ENCODE measurements at places on chromosomes 3 and 15. TPM values are rescaled to one million over a fixed set of nuclear protein-coding genes. Genes with fewer than 3 reads are reported as not detected.

DNA sequence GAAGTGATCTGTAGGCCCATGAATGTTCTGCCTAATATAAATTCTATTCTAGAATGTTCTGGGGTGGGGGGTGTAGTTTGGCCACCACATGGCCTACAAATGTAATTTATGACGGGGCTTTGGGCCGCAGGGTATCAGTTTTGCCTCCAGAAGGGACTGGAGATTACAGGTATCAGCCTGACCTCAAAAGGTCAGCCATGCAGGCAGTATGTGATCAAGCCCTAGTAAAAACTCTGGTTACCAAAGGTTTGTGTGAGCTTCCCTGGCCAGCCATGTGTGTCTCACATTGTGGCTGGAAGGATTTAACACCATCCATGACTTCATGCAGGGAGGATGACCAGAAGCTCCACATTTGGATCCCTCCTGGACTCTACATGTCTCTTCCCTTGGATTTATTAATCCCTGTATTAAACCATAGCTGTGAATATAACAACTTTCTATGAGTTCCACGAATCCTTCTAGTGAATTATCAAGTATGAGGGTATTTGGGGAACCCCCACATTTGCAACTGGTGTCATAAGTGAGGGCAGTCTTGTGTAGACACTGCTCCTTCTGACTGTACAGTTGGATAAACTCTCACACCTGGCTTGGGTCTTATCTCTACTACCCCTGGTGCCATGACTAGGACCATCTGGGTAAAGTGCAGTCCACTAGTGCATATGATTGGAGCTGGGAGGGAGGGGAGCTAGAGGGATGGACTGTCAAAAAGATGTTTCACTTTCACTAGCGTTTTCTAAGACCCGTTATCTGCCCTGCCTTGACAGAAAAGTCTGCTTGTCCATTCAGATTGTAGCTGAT is 50.0 kb upstream of the RFX7 start:
- no peak for DNase-seq

DNA sequence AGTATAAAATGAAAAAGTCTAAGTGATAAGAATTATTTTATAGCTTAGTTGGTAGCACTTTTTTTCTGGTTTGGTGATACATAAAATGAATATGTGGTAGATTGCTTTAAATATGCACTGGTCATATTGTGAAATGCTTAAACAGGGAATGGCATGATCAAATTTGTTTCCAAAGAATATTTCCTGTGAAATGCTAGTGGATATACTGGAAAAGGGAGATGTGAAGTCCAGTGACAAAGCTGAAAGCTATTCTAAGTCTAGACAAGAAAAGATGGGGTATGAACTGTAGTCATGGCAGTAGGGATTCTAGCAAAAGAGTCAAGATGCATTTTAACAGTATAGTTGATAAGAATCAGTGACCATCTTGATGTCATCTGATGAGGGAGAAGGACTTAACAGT is 98.9 kb upstream of the MME start:
- no peak for DNase-seq

DNA sequence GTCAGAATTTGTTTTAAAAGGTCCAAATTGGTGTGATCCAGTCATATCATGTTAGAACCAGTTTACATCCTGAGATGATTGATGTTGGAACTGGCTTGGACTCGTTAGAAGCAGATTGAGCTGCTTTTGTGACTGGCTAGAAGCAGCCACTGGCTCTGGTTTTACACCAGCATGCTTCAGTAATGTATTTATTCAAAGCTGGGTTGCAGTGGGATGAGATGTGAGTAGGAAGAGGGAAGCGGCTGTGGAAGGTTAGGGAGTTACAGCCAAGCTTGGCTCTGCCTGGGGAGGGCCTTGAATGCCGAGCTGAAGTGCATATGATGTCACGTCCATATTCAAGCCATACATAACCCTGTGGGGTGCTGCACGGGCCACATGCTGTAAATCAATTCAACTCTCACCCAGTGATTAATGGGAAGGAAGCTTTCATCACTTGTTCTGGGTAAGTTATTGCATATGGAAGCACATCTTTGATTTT is 104.0 kb upstream of the SMAD3 start:
- DNase-seq, result no peak

GRCh38 chr3:157445857-157446256 is 9.2 kb downstream of the PTX3 start:
- DNase-seq, result no peak

DNA sequence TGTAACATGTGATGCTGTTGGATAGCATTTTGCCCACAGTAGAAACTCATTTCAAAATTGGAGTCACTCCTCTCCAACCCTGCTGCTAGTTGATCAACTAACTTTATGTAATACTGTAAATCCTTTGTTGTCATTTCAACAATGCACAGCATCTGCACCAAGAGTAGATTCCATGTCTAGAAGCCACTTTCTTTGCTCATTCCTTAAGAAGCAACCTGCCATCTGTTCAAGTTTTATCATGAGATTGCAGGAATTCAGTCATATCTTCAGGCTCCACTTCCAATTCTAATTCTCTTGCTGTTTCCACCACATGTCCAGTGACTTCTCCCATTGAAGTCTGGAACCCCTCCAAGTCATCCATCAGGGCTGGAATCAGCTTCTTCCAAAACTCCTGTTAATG is 42.9 kb downstream of the AKAP13 start:
- DNase-seq, result no peak

Gene FAM81A
- polyA plus RNA-seq, result 7.2 TPM

DNA sequence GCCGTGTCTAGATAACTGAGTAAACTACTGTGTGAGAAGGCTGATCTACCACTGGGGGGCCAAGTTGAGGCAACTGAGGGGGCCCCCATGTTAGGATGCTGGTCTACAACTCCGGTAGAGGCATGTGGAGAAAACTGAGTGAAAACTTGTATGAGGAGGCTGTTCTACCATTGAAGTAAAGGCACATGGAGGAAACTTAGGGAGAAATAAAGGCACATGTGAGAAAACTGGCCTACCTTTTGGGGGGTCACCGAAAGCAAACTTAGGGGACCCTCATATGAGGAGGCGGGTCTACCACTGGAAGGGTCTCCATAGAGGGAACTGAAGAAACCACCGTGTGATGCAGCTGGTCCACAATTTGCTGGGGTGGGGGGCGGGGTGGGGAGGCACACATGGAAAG is 155.2 kb downstream of the FBLN2 start:
- DNase-seq, result no peak

Gene PCSK6
- polyA plus RNA-seq, result 0.66 TPM

Gene BTLA
- polyA plus RNA-seq, result 75.7 TPM

DNA sequence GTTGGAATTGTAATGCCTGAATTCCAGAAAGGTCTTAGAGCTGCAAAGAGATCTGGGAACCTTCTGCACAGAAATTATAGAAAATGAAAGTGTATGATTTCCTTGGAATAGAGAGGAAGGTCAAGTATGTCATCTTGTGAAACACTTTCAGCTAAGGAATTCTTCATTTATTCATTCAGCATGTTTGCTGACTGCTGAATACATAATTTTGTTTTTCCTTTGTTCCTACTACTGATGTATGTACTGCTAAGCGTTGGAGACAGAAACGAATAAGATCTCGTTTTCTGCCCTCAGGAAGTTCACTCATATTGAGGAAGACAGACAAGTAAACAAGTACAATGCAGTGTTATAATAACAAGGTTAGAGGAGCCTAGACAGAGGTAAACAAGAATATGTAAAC is 14.3 kb upstream of the IL20RB start:
- no peak for DNase-seq

- no peak for DNase-seq
Measured at GRCh38 chr15:23038726-23039142, 635 bp downstream of the TUBGCP5 start.

DNA sequence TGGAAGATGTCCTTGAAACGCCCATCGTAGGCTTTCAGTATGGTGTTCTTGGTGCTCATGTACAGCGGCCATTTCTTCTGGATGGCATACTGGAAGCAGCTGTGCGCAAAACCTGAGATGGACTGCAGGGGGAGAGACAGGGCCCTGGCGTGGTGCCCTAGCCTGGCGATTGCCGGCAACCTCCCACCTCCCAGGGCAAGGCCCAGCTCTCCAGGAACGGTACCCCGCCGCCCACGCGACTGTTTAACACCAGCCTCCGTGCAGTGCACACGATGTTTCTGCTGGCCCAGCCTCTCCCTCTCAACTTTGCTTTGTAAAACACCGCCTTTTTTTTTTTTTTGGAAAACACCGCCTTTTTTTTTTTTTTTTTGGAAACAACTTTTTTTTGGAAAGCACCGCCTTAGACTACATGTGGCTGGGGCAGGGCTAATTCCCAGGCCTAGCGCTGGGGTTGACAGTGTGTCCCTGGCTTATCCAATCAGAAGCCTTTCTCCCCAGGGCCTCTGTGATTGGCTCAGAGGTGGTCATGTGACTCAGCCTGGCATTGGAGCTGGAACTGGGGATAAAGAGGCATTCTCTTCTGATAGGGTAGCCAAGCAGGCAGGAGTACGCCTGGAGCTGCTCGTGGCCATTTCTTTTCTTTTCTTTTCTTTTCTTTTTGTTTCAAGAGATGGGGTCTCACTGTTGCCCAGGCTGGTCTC is 14.7 kb downstream of the IDH2 start:
- no peak for DNase-seq

DNA sequence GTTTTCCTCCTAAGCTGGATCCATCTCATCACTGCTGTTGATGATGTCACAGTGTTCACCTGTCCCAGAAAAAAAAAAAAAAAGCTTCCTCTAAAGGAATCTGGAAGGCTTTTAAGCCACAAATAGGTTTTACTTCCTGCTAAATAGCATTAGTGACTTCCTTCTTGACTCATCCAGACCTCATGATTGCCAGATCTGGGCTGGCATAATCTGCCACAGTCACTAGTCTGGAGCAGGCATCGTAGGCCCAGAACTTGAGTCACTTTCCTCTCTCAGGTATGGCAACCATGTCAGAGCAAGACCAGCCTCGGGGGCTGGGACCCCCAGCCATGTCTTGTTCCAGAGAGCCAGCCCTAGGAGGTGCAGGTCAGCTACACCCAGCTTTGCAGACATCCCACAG is 266.5 kb upstream of the CADM2 start:
- no peak for DNase-seq

GRCh38 chr3:33077976-33078375 is 19.0 kb downstream of the GLB1 start:
- DNase-seq, result no peak

Gene CRYGS
- 3.6 TPM for polyA plus RNA-seq

- DNase-seq, result no peak
Measured at GRCh38 chr15:29682781-29683180, 139.5 kb downstream of the TJP1 start.

- no peak for DNase-seq
Measured at GRCh38 chr3:8776406-8776805, 7.0 kb upstream of the OXTR start.

Gene TPRA1
- 27.7 TPM for polyA plus RNA-seq

- no peak for DNase-seq
Measured at GRCh38 chr15:61989667-61990066, 70.6 kb downstream of the VPS13C start.

DNA sequence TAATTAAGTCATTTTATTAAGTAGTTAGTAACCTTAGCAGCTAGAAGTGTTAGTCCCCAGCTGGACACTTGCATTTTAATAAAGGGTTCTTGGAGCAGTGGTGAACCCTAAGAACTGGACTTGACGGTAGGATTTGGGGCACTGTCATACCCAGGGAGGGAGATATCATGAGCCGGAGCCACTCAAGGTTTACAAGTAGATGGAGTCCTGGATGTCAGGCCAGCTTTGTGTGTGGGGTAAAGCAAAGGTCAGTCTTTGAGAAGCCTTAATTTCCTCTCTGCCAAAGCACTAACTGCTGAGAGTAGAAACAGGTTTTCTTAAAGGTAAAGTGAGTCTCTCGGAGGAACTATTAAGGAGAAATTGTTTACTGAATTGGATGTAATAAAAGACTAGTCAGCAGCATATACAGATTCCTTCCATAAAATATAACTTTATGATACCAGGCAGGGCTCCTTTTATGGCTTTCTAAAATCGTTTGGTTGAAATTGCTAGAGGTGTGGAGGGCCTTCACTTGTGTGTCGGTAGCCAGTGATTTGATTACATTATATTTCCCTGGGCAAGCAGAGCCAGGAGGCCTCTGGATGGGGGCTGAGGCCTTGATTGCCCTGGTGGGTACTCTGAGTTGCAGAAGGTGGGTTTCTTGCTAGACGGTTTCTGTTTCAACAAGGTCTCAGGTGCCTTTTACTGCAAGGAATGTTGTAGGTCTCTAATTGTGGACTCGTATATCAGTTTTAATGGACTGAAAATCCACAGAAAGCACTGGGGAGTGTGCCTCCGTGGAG is 23.1 kb downstream of the SQOR start:
- no peak for DNase-seq

DNA sequence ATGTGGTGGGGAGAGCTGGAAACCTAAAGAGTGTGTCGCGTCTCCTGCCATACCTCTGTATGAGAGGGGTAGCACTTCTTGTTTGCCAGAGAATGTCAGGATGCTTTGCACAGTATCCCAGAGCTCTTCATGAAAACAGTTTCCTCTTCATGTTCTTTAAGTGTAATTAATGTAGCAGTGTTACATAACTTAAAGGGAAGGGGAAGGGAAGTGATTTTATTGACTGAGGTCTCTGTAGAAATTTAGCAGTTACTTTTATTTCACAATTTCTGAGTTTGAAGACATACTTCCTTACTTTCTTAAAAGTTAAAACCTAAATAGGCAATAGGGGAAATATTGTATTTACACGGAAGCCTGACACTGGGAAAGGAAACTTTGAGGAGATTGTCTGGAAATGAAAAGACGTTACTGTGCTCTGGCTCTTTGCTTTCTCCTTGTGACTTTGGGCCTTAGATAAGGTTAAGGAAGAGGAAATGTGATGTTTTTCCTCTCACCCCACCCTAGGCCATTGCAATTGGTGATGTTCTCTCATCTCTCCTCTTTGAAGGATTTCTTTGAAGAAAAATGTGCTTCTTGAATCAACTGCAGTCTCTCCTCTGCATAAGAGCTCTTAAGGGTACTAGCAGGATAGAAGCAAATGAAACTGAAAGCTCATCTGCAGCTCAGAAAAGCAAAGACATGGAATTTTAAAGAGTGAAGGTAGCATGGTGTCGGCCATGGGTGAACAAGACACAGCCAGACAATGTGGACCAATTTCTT is 6.0 kb downstream of the NXPE3 start:
- DNase-seq, result no peak

Gene DNAH12
- polyA plus RNA-seq, result 0.09 TPM

Gene WNT5A
- polyA plus RNA-seq, result not detected

GRCh38 chr15:27764339-27764738 is 334.8 kb downstream of the OCA2 start:
- DNase-seq, result no peak

DNA sequence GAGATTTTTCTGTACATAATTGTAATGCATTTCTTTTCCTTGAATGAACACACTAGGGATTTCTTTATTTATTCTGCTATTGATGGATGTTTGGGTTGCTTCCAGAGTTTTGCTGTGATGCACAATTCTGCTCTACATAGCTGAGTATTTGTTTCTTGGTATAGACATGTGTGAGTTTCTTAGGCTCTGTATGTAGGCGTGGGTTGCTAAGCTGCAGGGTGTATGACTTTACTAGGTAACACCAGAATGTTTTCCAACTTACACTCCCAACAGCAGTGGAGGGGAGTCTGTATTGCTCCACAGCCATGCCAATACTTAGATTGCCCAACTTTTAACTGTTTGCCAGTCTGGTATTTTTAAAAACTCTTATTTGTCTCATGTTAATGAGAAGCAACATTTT is 155.5 kb upstream of the TNIK start:
- DNase-seq, result no peak

Gene DPPA4
- polyA plus RNA-seq, result 7.2 TPM

All from B cell (primary cell).